Mucosa of descending colon (tissue), 3 donors: ENCODE measurements at places on chromosomes 13 and 19. TPM values are rescaled to one million over a fixed set of nuclear protein-coding genes. Genes with fewer than 3 reads are reported as not detected.

Gene LHFPL6
- total RNA-seq, result 8.3 TPM

DNA sequence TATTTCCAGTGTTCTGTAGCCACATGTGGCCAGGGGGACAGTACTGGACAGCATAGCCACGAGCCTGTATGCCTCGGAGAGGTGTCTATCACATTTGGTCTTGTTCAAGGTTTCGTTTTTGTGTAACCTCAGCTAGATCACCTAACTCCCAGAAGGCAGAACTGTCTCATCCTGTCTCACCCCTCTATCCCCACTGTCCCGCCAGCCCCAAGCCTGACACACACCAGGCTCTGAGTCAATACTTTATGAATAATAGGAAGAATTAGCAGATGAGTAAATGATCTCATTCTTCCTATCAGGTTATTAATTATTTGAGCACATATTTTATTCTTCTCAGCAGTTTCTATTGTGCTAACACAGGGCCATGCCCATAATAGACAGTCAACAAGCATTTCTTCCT, 132.2 kb downstream of the NUFIP1 start:
- no peak for DNase-seq

- no peak for DNase-seq
These were observed 123.8 kb upstream of the PCDH9 start for GRCh38 chr13:67353941-67354340.

- DNase-seq, result no peak
These were observed 11.6 kb downstream of the ZNF160 start for GRCh38 chr19:53091413-53092254.

DNA sequence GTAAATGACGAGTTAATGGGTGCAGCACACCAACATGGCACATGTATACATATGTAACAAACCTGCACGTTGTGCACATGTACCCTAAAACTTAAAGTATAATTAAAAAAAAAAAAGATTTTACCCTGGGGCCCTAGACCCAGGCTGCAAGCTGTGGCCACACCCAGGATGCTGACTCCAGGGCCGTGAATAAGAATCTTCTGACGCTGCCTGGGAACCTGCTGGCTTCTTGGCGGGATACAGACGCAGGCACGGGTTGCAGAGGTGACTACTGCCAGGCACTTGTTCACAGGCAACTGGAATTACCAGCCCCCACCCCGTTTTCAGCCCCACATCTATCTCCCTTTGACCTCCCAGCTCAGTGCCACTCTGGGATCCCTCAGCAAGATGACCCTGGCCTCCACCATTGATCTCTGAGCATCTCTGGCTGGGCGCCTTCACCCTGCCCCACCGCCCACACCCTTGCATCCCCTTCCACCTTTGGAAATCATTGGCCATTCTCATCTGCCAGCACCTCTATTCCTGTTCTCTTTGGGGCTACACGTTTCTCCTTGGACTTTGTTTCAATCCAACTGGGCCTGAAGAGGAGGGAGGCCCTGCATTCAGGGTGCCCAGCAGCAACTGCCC, 21.1 kb upstream of the CFAP97D2 start:
- no peak for DNase-seq

DNA sequence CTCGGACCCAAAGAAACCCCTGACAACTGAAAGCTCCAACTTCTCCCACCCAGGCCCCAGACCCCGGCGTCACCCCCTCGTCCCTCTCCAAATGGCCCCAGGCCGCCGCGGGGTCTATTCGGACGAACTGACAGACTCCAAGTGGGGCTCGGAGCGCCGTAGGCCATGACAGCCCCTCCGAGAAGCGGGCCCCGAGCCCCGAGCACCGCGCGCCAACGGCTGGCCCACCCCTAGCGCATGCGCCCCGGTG, 360 bp downstream of the DDX39A start:
- no peak for DNase-seq

DNA sequence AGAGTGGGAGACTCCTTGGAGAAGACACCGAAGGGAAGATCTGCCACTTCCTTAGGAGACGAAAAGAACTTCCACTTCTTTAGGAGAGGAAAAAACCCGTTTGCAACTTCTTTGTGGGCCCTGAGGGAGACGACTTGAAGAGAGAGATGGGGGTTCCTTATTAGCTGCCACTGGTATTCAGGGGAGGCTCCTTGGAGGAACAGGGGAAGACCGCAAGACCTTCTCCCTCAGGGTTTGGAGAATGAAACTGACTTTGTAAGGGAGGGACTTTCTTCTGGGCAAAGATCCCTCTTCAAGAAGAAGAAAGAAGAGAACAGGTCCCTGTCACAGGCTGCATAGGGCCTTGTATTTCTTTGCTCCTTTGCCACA, 416 bp downstream of the BCKDHA start:
- no peak for DNase-seq

GRCh38 chr13:100530671-100531213, 57.8 kb downstream of the GGACT start:
- DNase-seq, result no peak
